GM12878 (cell line): ENCODE measurements at places on chromosomes 7 and 10.

- no peak for DNase-seq
Observed at GRCh38 chr7:110759069-110759468, 331.9 kb upstream of the LRRN3 start.

- DNase-seq = no peak
Observed at GRCh38 chr10:70197235-70197945, 27.1 kb upstream of the SAR1A start.

DNA sequence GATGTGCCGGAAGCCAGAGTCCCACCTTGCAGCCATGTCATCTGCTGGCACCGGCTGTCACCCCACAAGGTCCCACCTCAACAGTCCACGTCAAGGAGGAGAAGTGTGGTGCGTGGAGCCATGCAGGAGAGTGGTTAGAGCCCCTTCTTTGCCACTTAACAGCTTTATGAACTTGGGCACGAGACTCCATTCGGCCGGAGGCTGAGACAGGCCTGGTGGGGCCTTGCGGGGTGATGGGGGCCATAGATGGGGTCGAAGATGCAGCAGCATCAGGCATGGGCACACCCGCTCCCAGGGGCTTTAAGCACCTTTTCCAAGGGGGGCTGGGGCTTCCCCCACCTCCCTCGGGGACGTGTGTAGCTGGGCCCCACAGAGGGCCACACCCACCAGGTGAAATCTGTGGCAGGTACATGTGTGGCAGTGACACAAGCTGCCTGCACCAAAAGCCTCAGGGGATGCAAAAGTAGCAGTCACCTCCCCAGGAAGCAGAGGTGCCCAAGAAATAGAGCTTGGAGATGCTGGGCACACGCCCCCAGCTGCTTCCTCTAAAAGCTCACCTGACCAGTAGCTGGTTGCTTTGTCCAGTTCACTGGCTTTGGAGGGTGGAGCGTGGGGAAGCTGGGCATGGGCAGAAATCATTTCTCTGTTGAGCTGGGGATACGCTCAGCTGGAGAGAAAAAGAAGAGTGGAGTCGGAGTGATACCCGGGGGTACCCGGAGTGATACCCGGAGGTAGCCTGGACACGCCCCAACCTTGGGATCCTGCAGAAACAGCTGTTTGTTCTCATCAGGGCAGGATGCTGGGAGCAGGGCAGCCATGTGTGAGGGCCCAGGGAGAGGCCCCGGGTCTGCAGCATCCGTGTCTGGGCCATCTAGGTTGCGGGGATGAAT is 199.8 kb downstream of the EBF3 start:
- no peak for DNase-seq

DNA sequence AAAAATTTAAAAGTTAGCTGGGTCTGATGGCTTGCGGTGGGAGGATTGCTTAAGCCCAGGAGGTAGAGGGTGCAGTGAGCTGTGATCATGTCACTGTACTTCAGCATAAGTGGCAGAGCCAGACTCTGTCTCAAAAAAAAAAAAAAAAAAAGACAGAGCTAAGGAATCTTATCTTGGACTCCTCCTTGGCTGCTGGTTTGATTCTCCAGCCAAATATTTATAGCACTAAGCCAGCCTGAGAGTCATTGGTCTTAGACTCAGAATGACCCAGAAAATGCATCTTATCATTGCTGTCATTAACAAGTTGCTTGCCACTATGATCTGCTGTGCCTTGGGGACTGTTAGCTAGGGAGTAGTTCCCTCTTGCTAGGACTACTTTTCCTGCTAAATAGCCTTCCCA is 164.7 kb downstream of the GNAT3 start:
- no peak for DNase-seq

DNA sequence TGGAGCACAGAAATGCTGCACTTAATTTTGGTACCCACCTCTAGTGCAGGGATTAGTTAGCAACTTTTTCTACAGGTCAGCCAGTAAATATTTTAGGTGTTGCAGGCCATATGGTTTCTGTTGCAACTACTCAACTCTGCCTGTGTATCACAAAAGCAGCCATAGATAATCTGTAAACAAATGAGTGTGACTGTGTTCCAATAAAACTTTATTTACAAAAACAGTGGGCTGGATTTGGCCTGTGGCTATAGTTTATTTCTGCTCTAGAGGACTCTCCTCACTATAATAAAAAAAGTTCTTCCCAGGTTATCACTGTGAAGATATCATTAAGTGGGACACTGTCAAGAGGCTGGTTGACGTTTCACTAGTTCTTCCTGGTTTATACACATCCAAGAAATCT is 65.8 kb downstream of the DNAJC12 start:
- DNase-seq = no peak

DNA sequence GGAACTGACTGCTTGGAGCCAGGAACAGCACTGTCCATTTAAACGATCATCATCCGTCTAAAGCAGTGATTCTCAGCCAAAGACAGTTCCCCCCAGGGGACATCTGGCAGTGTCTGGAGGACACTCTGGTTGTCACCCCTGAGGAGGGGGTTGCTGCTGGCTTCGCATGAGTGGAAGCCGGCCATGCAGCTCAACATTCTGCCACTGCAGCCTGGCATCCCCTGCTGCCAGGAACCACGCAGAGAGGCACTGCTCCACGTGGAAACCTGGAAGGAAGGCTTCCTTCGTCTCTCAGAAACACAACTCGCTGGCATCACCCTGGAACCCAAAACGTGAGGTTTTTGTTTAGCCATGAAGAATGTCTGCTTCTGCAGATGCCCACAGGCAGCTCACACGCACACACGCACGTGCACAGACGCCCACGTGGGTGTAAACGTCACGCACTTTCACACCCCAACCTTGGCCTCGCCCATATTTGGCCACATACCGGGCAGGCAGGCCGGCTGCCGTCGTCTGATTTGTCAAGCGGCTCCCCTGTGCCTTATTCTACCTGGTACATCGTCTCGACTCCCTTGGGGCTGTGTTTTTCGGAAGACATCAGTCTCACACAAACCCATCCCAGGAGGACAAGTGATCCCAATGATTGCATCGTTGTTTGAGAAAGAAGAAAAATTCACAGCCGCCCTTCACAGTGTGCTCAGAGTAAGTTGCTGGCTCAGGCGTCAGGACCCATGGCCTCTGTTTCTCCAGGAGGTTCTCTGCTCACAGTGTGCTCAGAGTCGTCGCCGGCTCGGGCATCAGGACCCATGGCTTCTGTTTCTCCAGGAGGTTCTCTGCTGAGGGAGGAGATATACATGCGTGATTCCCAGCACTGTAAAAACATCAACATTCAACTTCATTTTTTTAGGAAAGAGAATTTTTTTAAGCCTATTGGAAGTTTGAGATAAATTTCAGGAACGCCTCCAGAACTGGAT is 127.2 kb upstream of the PPP2R2D start:
- DNase-seq = no peak

DNA sequence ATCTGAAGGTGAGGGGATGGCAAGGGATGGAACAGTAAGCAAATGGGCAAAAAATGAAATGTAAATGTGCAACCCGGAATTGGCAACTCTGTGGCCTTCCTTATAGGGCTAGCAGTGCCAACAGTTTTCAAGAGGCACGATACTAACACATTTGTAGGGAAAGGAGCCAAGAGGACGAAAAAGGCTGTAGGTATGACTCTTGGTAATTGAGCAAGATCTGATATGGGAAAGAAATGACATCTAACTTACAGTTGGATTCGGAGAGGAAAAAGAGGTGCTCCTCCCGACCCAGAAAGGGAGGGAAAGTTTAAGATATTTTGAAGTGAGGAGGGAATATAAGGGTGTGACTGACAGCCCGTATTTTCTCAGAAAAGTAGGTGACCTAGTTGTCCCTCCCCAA is 2.1 kb upstream of the CREM start:
- no peak for DNase-seq
